Upper lobe of right lung (tissue), 1 donor: ENCODE measurements at places on chromosomes 4 and X. TPM values are rescaled to one million over a fixed set of nuclear protein-coding genes. Genes with fewer than 3 reads are reported as not detected.
A peak's percentile ranks its signal among the peaks of the same experiment; 100 is the strongest.

DNA sequence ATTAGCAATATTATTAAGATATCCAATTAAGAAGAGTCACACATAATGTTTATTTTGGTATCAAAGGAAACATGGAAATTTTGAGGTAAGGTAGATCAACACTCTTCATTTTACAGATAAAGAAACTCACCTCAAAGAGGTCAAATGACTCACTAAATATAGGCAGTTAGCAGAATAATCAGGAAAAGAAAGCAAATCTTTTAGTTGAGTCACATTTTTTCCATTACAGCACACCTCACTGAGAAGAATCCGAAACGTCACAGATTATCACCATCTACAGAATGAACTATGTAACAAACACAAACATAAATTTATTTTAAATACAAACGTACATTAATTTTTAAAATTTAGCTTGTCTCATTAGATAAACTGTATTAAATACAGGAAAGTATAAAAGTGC lies 70.1 kb downstream of the TMEM47 start:
- H3K27me3 ChIP-seq: no peaks in the 10 kb centered on the region
- no peak for DNase-seq
- no peaks in the 10 kb centered on the region for H3K36me3 ChIP-seq
- no peak overlapping the region for H3K4me3 ChIP-seq
- H3K4me1 ChIP-seq: no peaks in the 10 kb centered on the region

- no peaks in the 10 kb centered on the region for H3K27me3 ChIP-seq
- no peak for DNase-seq
- no peaks in the 10 kb centered on the region for H3K36me3 ChIP-seq
- no peaks in the 10 kb centered on the region for H3K4me1 ChIP-seq
These were observed 8.0 kb downstream of the REELD1 start for GRCh38 chr4:146222313-146222712.

DNA sequence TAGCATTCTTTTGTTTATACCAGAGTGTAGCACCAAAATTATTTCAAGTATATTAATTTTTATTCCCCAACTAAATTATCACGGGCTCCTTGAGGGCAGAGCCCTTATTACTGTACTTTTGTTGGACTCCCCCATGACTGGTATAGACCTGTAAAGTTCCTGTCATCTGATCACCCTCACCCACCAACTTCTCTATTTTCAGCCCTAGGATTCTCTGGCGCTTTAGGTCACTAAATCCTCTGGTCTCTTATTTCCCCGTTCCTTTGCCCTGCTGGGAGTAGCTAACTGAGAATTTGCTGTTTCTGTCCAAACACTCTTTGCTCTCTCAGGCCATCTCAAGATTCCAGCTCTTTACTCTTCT lies 3.2 kb upstream of the XKRX start:
- H3K27ac ChIP-seq: no peak overlapping the region
- DNase-seq: no peak
- H3K4me1 ChIP-seq: no peaks in the 10 kb centered on the region
- H3K27me3 ChIP-seq: no peaks in the 10 kb centered on the region
- H3K4me3 ChIP-seq: no peak overlapping the region
- H3K36me3 ChIP-seq: no peaks in the 10 kb centered on the region

- no peak overlapping the region for H3K27ac ChIP-seq
- DNase-seq: no peak
- peaks cover 85% of the 10 kb centered on the region for H3K36me3 ChIP-seq
- H3K27me3 ChIP-seq: no peaks in the 10 kb centered on the region
- no peaks in the 10 kb centered on the region for H3K4me1 ChIP-seq
These were observed 72.4 kb upstream of the MSANTD1 start for GRCh38 chr4:3176367-3177229.

The HTR2C gene
- not detected for total RNA-seq

DNA sequence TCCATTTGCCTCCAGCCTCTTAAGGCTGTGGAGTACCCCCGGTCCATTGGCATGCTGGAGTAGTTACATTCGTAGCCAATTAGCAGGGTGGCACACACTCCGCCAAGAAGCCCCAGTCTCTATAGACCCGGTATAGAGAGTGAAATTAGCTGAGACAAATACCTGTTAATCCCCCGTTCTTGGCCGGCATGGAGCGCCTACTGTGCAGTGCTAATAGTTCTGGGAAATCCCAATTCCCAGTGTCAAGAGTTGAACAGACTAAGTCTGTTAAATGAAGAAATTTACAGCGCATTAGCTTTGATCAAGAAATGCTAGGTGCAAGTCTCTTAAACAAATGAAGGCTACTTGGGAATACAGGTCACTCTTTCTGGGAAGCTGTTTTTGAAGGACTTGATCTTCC lies 127.8 kb upstream of the ARX start:
- no peaks in the 10 kb centered on the region for H3K27me3 ChIP-seq
- no peak overlapping the region for H3K27ac ChIP-seq
- no peaks in the 10 kb centered on the region for H3K36me3 ChIP-seq
- no peak for DNase-seq
- no peaks in the 10 kb centered on the region for H3K4me1 ChIP-seq

The NSG1 gene
- 1.5 TPM for total RNA-seq

DNA sequence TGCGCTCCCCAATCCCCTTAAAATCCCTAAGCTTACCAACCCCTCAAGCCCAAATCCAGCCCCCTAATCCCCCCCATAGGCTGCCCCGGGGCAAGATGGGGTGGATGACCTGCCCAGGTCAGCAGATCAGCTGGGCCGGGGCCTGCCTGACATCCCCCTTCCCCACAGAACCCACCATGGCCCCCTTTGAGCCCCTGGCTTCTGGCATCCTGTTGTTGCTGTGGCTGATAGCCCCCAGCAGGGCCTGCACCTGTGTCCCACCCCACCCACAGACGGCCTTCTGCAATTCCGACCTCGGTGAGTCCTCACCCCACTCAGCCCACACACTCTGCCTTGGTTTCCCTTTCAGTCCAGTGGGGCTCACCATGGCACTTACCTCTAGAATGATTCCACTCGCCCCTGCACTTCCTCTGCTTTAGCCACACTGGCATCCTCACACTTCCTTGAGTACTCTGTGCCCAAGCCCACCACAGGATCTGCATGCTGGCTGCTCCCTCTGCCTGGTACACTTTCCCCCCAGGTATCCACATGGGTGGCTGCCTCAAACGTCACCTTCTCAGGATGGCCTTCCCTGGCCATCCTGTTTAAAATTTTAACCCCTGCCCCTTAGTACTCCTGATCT lies 1.1 kb downstream of the TIMP1 start:
- no peaks in the 10 kb centered on the region for H3K4me1 ChIP-seq
- no peaks in the 10 kb centered on the region for H3K27me3 ChIP-seq
- no peaks in the 10 kb centered on the region for H3K36me3 ChIP-seq
- peak overlapping the region; percentile 26 for H3K4me3 ChIP-seq
- H3K27ac ChIP-seq: peak overlapping the region; percentile 47

DNA sequence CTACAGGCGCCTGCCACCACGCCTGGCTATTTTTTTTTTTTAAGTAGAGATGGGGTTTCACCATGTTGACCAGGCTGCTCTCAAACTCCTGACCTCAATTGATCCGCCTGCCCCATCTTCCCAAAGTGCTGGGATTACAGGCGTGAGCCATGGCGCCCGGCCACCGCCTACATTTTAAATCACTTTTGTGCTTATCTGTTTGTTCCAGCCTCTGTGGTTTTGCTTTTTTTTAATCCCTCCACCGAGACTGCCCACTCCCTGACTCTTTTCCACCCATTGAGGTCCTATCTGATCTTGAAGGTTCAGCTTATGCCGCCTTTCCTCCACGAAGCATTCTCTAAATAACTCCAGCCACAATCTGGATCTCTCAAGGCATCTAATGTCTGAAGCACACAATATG lies 73.5 kb downstream of the CHRDL1 start:
- H3K36me3 ChIP-seq: no peaks in the 10 kb centered on the region
- H3K27me3 ChIP-seq: no peaks in the 10 kb centered on the region
- H3K27ac ChIP-seq: no peak overlapping the region
- no peak overlapping the region for H3K4me3 ChIP-seq
- no peak for DNase-seq

The GATB gene
- total RNA-seq: 17.7 TPM

DNA sequence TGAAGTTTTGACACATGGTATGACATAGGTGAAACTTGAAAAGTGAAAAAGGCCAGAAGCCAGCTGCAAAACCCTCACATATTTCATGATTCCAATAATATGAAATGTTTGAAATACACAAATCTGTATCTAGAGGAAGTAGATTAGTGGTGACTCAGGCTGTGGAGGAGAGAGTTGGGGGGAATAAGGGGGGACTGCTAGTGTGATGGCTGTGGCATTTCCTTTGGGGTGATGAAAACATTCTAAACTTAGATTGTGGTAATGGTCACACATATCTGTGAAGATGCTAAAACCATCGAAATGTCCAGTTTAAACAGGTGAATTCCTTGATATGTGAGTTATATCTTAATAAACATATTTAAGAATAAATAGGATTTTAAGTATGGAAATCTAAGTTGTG lies 343.5 kb upstream of the SFRP2 start:
- no peak for DNase-seq
- H3K4me1 ChIP-seq: no peaks in the 10 kb centered on the region
- no peak overlapping the region for H3K4me3 ChIP-seq
- no peak overlapping the region for H3K27ac ChIP-seq
- H3K36me3 ChIP-seq: no peaks in the 10 kb centered on the region

DNA sequence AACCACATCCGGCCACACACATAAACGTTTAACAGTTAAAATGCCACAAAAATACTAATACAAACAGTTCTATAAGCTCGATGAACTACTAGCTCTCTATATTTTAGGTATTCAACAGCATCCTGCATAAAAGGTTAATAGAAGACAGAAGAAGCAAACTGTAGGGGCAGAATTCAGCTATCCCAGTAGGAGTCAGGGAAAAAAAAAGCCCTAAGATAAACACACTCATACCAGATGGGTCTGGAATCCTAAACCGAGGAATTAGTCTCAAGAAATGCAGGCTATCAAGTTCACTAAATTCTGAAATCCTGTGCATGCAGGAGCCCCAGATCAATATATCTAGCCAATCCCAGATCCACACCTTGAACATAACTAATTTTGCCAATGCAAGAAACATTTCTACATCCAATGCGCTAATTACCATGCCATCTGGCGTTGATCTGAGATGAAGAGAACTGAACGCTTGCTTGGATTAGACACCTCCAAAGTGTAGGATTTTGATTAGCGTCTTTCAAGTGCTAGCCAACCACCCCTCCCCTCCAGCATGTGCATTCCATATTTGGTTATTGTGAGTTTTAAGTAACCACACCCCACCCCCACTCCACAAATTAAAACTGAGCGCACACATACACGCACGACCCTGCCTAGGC lies 512.2 kb upstream of the INTU start:
- no peak overlapping the region for H3K4me3 ChIP-seq
- no peaks in the 10 kb centered on the region for H3K36me3 ChIP-seq
- no peaks in the 10 kb centered on the region for H3K27me3 ChIP-seq
- no peaks in the 10 kb centered on the region for H3K4me1 ChIP-seq

DNA sequence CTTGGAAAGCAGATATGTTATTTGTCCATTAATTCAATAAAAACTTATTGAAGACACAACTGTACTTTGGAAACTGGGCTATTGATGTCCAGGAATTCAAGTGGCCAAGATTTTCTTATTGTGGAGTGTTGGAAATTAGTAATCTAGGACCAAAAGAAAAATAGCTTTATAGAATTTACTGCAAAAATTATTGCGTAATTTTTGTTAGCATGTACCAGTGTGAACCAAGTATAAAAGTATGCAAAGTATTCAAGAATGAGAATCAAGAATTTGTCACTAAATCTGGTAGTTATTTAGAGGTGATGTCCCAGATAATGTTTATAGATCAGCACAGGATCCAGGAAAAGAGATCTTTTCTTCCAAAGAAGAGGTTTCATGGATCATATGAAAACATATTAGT lies 468.9 kb upstream of the CTSO start:
- no peak overlapping the region for H3K4me3 ChIP-seq
- no peaks in the 10 kb centered on the region for H3K4me1 ChIP-seq
- no peaks in the 10 kb centered on the region for H3K27me3 ChIP-seq
- H3K36me3 ChIP-seq: no peaks in the 10 kb centered on the region
- DNase-seq: no peak
- no peak overlapping the region for H3K27ac ChIP-seq

DNA sequence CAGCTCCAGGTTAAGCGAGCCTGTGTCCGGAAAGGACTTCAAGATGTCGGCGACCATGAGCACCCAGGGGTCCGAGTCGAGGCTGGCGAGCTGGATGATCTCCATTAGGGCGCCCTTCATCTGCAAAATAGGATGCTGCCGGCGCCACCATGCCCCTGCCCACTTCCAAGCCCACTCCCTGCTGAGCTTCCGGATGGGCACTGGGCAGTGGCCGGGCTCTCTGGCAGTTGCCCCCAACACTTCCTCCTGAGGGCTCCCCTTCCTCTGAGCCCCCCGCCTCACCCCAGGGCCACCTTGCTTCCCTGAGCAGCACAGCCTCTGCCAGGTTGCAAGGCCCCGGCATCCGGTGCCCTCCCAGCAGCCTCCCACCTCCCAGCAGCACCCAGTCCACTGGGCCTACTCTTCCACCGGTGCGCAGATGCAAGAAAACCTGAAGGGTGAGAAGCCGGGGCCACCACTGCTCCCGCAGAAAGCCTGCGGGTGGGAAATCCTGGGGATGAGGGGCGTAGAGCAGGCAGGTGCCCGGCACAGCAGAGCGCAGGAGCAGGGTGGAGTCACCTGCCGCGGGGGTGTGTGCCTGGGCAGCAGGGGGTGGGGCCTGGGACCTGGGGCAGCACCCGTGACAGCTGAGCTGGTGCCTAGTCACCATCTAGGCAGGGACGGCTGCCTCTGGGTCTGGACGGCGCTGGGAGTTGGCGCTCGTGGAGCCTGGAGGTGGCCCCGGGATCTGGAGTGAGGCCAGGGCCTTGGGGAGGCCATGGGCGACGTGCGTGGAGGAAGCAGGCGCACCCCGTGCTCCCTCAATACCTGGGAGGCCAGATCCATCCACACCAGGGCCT lies 17.0 kb downstream of the NELFA start:
- H3K4me1 ChIP-seq: no peaks in the 10 kb centered on the region
- H3K36me3 ChIP-seq: peaks cover 44% of the 10 kb centered on the region
- H3K27ac ChIP-seq: no peak overlapping the region

The FAM13A gene
- total RNA-seq: 33.4 TPM

DNA sequence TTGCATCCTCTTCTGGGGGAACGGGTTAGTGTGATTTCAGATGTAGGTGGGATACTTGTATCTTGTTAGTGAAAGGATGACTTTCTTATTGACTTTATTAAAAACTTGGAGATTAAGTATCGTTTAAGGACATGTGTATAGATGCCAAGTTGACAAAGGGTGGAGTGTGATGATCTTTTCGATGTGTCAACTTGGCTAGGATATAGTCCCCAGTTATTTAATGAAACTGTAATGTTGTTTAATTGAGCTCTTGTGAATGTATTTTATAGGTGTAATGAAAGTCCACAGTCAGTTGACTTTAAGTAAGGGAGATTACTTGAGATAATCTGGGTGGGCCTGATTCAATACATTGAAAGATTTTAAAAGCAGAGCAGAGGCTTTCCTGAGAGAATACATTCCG lies 127.0 kb downstream of the AASDH start:
- H3K4me1 ChIP-seq: no peaks in the 10 kb centered on the region
- no peak overlapping the region for H3K27ac ChIP-seq
- DNase-seq: no peak
- H3K4me3 ChIP-seq: no peak overlapping the region

DNA sequence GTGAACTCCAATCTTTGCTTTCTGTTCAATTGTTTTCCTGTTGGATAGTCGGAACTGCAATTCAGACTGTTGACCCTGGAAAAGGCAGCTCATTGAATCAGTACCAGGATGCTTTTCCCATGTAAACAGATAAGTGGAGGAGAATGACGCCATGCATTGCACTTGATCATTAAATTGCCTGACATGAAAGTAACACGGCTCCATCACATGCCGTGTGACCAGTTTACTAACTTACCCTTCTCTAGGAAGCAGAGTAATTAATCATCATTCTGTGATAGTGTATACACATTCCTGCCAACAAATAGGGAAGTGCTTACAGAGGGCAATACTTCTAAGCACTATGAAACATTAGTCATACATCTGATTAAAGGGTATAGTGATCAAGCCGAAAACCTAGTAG lies 101.4 kb downstream of the PPARGC1A start:
- no peak overlapping the region for H3K27ac ChIP-seq
- no peaks in the 10 kb centered on the region for H3K27me3 ChIP-seq
- no peaks in the 10 kb centered on the region for H3K36me3 ChIP-seq
- no peak for DNase-seq

The SOX3 gene
- not detected for total RNA-seq

The L1CAM gene
- 1.2 TPM for total RNA-seq
